GM12892 (cell line): ENCODE measurements at places on chromosomes 12 and 14.

DNA sequence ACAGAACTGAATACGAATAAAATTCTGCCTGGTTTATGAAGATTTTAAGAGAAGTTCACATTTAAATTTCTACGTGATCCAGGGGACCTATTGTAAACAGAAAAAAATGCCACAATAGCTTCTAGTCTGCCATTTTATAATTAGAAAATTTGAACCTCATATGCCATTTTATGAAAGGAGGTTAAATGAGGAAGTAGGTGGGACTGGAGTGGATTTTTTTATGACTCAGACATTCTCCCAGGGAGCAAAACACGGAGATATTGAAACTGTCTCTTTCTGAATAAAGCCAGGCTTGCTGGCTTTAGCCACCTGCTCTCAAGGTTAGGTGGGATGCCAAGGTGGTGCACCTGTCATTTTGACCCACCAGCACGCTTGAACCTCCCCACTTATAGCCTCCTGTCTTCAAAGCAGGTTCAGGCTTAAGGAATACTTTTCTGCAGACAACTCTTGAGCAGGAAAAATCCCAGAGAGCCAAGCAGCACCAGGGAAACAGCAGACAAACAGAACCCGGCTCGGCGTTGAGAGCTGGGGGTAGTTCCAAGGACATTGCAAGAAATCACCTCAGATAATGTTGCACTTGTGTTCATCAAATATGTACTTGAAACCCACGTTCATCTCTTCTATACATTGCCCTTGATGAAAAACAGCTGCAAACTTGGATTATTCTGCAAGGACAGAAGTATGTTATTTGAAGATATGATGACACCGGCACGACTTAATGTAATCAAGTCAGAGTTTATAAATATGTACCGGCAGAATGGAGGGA, 203.7 kb downstream of the PPM1H start:
- peak; percentile 19 for DNase-seq

DNA sequence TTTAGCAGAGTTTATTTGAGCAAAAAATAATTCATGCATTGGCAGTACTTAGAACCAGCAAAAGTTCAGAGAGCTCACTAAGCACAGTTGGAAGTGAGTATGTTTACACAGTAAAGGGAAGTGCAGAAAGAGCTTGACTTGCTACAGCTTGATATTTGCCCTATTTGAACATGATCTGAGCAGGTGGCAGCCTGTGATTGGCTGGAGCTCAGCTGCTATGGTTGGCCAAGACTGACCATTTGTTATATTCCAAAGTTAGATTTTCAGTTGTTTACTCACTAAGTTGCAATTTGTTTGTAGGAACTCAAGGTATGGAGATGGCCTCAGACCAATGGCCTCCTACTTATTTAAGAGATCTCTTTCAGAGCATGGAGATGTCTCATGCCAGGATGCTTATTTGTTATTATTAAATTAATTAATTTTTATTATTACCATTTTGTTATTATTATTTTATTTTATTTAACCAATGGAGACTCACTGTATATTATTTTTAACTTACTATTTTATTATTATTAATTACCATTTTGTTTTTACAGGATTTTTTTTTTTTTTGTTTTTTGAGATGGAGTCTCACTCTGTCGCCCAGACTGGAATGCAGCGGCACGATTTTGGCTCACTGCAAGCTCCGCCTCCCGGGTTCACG, 49.0 kb downstream of the ATP23 start:
- DNase-seq: no peak

GRCh38 chr12:111211910-111212757, 156.8 kb downstream of the PHETA1 start:
- DNase-seq: no peak

DNA sequence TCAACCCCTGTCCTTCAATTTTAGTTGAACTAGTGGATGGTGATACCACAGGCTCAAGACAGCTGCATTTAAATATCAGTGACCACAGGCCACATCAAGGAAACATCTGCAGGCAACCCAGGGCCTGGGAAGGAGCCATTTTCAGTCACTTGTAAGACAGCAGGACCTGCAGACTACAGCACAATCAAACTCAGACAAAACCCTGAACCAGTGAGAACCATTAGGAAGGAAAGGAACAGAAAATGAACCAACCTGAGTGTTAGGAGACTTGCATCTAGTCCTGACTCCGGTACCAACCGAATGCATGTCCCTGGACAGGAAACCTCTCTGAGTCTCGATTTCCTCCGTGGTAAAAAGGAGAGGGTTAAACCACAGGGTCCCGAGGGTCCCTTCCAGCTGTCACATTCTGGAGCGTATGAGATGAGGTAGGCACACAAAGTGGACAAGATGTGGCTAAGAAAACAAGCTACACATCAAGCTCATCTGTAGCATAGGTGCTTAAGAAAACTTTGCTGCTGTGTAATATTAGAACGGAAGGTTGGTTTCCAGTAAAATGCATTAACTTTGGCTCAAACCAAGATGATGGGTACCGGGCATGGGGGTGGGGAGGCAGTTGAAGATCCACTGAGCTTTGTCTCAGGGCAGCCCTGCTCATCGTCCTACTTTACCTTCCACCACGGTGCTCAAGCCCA, 1.6 kb upstream of the CDKN1B start:
- DNase-seq: no peak

DNA sequence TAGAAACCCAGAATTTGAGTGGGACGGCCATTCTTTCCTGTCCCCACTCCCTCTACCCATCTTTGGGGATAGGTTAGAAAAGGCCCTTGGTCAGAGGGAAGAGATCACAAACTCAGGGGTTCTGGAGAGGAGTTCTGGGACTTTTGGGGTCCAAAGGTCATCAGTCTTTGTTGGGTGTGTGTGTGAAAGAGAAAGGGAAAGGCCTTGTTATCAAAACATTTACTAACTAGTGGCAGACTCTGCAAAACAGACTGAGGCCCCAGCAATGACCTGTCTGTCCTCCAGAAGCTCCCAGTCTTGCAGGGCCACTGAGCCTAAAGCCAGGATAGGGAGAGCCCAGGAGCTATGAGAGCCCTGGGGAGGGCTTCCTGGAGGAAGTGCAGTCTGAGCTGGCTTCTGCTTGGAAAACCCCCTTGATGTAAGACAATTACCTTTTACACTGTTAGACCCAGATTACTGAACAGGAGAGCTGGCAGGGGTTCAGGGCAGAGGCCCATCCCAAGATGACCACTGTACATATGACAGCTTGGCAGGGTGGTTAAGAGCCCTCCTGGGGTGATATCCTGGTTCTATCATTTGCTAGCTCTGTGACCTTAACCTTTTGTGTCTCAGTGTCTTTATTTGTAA, 429.1 kb upstream of the CCDC196 start:
- no peak for DNase-seq

DNA sequence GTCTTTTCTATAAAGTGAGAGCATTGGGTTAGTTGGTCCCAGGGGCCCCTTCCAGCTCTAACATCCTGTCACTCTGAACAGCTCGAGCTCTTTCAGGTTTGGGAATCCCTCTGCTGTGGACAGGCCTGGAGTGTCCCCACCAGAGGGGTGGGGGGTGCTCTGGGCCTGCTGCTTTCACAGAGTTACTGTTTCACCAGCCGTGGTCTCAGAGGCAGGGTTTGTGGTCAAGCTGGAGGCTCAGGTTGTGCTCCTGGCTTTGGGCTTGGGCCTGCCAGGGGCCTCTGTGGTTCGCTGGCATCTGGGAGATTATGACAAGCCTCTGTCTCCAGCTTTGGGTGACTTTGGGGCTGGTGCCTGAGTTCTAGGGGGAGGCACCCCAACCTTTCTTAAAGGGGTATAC, 59.6 kb downstream of the FBXL14 start:
- no peak for DNase-seq

GRCh38 chr14:24845851-24846250, 204.1 kb downstream of the STXBP6 start:
- no peak for DNase-seq

DNA sequence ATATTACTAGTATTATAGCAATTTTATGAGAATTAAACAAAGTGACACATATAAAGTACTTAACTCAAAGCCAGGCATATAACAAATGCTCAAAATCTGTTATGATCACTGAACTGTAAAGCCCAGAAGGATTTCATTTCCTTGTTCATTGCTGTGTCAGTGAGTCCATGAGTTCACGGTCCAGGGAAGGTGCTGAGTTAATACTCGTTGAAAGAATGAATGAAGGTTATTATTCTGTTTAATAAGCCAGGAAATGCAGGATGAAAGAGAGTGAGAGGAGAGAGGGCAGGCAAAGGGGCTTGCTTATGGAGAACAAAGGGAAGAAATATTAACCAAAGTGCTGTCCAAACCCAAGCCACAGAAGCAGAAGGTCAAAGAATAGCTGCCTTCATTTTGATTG, 40.2 kb upstream of the NT5DC3 start:
- no peak for DNase-seq

GRCh38 chr14:49982501-49982951, 89.6 kb downstream of the ARF6 start:
- no peak for DNase-seq

DNA sequence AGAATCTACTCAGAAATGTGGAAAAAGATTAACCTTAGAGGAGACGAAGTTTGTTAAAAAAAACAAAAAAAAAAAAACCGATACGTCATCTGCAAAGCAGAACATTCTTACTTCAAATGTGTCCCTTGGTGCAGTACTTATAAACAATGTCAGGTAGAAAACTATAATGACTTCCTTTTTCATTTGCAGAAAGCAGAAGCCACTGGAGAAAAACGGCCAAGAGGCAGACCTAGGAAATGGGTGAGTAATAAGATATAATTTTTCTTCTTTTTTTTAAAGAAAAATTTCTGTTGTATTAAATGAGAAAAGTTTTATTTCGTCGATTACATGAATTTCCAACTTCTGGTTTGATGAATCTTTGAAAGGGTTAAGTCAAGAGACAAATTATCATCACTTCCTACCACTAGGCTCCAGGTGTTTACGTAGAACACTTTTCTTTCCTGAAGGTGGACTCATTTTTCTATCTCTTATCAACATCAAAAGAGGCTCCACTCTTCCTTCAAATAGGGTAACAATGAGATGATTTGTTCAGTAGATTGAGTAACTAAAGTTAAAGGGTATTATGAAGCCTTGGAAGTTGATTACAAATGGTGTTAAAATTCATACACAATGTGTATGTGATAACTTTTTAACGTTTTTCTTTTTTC, 14.2 kb downstream of the HMGA2 start:
- DNase-seq: no peak

DNA sequence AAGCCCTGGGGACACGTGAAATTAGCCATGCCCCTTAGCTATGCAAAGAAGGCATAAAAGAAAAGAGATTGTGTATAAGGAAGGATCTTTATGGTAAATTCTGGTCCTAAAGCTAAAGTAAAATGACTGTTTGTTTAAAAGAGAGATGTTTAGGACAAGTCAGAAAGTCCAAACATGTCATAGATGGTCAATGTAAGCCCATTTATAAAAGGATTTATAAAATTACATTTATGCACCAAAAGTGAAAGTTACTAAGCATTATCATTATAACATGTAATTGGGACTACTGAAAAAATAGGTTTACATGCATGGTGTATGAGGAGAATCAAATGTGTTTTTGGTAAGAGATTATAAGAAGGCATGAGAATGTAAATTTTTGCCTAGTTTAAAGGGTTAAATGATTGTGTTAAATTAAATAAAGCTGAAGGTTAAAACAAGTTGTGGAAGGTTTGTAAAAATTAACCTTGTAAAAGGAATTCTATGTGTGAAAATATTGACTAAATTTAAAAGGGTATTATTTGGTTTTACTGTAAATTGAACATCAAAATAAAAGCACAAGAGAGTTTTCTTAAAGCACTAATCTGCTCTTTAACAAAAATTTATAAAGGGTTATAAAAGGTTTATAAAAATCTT, 50.4 kb upstream of the TSPAN8 start:
- DNase-seq: no peak
